AG08396 (cell line): ENCODE measurements at places on chromosomes 12 and 14.

DNA sequence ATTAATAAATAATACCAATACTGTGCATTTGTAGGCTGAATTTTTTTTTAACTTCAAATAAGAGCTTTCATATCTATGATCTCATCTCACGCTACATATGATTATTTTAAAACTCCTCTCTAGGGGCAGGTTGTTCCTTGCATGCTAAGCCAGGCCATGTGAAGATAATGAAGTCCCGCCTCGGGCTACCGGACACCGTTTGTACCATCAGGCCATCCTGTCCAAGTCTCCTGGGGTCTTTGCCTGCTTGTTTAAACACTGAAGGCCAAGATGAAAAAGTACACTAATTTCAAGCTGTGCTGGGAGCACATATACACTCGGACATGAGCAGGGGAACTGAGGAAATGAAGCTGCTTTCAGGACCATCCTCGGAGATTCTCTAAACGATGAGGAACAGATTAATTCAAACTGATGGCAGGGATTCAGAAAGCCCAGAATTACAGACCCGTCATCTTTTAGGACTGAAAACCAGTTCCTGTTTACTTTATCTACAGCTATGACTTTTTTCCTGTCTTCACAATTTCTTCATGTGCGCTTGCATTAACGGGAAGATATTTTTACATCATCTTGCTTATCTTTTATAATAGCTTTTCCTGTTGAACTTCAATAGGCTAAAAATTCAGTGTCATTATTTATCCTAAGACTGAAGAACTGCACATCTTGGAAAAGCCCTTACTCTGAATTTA is 6.3 kb upstream of the ABHD12B start:
- peak; percentile 48 for DNase-seq

DNA sequence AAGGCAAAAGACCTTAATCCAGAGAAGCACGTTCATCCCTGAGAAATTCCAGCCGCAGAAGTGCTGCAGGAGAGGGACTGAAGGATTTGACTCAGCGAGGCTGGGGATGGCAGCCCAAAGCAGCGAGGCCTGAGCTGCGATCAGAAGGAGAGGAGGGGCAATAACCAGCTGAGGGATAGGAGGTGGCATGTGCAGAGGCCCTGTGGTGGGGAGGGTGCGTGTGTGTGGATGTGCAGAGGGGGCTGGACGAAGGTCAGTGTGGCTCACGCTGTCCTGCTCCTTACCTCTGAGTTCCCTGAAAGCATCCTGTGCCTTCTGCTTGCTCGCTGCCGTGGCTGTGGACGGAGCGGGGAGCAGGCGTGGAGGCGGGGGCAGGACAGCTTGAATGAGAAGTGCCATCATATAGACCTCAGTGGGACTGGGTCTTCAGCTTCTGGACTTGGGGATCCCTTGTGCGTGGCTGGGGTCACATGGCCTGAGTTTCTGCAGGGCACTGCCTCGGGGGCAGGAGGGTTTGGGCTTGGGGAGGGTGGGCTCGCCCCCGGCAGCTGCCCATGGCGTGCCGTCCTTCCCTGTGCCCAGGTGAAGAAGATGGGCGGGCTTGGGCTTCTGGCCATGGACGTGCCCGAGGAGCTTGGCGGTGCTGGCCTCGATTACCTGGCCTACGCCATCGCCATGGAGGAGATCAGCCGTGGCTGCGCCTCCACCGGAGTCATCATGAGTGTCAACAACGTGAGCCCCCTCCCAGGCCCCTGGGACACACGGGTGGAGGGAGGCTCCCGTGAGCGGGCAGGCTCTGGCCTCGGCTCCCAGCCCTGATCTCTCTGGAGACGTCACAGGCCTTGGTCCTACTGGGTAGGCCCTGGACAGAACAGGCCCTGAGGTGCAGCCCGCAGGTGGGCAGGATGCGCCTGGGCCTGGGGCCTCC is 11.0 kb downstream of the ACADS start:
- no peak for DNase-seq

DNA sequence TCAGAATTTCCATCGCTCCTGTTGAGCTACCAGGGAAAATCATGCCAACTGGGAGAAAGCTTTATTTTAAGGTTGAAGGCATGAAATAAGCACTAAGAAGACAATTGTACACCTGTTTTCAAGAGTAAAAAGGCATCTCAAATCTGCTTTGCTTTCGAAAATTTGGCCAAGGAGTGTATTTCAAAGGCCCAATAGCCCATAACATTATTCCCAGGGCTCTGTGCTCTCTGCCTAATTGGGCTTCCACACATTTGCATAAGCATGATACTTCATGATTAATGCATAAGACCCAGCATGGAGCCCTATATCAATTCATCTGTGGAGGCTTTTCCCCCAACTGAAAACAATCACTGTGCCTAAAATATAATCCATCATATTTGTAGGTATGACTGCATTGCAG is 258.5 kb downstream of the NOVA1 start:
- DNase-seq: no peak

GRCh38 chr14:99413172-99413571 is 67.5 kb downstream of the SETD3 start:
- no peak for DNase-seq

- no peak for DNase-seq
These were observed 187.1 kb downstream of the KITLG start for GRCh38 chr12:88393017-88393767.

DNA sequence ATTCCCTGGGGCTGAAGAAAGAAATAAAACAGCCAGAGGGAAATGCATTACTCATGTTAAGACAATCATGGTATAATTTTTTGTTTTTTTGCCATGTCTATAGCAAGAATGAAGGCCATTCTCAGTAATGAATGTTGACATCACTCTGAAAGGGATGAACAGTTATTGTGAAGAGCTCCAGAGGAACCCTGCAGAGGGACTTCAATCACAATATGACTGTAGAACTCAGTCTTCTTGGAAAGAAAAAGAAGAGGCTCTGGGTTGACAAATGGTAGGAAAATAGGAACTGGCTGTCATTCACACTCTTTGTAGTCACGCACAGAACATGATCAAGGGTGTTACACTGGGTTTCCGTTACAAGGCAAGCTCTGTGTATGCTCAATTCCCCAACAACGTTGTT is 73.8 kb upstream of the DACT1 start:
- no peak for DNase-seq

DNA sequence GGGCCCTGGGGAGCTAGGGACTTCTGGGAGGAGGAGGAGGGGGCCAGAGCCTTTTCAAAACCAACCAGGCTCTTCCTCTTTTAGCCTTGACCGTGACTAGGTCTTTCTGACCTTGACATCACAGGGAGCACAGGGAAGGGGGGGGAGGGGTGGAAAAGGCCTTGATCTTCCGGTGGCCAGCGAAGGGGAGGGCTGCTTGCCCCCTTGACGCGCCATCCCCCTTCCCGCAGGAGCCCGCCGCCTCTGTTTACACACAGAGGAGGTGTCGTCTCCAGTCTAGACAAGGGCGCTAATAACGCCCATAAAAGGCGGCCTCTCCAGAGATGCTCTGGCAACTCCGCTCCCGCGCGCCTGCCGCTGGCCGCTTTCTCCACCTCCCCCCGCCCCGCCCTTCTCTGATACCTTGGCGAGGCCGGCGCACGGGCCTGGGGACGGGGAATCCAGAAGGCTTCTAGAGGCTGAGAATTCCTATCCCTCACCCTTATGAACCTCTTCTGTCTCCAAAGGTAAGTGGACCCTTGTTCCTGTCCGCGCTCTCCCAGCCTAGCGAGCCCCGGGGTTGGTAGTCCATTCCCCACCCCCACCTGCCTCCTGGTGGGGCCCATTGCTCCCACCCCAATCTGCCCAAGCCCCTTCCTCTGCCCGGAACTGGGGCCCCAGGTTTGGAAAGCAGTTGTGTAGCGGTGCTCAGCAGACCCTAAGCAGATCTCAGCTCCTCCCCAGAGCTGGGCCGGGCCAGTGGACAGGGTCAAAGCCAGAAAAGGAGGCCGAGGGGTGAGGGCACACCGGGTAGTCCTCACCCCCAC is 4.9 kb upstream of the HOXC12 start:
- no peak for DNase-seq

GRCh38 chr14:101557811-101558738 is 3.2 kb upstream of the DIO3 start:
- DNase-seq: no peak

DNA sequence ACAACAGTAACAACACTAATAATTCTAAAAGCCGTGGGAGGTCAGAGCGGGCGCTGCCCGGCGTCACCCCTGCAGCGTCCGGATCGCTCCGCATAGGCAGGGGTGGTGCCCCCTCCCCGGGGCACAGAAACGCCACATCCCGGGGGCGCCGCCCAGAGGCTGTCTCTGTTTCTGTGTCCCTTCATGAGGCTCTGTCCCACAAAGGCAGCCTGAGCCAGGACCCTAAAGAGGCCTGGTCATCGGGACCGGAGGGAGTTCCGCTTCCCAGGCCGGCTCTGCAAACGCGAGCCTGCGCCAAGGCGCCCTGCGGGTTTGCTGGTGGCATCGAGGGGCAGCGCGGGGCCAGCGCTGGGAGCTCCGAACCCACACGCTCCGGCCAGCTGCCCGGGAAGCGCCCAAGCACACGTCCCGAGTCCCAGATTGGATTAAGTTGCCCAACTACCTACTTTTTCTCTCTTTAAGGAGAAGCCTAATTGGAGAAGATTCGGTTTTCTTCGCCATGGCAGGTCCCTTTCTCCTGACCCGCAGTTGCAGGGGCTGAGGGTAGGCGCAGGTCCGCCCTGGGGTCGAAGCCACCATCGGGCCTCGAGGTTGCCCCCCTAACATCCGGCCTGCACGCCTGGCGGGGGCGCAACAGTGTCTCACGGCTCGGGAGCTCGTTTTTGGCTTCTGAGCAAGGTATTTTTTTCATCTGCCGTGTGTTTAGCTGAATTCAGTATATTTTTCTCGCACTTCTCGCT is 421.7 kb downstream of the VRK1 start:
- no peak for DNase-seq
